ENCODE measurements at places on chromosomes 1 and 21. TPM values are rescaled to one million over a fixed set of nuclear protein-coding genes. Genes with fewer than 3 reads are reported as not detected.

DNA sequence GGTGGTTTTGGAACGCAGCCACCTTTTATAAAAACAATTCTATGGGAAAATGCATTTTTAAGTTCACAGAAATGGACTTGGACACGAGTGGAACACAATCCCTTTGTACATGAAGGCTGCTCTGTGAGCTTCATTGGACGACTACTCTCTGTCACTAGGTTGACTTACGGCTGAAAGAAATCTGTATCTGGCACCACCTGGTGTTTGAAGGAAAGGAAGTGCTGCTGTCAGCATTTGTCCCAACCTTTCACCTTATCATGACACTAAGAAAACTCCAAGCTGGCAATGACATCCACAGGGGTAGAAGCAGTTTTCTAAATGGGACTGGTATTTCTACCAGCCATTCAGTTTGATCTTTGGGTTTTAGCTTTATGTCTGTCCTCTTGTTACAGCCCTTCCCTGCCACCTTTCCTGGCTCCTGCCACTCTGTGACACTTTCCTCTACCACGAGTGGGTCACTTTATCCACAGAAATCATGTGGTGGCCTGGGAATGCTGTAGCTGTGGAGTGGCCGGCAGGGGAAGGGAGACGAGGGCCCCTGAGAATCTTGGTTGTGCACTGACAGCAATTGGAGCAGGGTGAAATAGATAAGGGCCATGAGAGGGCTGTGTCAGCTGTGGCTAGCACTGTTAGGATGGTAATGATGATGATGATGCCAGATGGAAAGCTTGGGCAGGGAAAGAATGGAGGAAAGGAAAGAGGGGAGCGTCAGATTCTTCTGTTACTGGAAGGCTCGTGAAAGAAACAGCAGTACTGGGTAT, 85.2 kb downstream of the TBX19 start:
- no peaks in the 10 kb centered on the region for H3K36me3 ChIP-seq
- H3K27ac ChIP-seq = no peak overlapping the region
- no peaks in the 10 kb centered on the region for H3K4me1 ChIP-seq
- no peak for DNase-seq

DNA sequence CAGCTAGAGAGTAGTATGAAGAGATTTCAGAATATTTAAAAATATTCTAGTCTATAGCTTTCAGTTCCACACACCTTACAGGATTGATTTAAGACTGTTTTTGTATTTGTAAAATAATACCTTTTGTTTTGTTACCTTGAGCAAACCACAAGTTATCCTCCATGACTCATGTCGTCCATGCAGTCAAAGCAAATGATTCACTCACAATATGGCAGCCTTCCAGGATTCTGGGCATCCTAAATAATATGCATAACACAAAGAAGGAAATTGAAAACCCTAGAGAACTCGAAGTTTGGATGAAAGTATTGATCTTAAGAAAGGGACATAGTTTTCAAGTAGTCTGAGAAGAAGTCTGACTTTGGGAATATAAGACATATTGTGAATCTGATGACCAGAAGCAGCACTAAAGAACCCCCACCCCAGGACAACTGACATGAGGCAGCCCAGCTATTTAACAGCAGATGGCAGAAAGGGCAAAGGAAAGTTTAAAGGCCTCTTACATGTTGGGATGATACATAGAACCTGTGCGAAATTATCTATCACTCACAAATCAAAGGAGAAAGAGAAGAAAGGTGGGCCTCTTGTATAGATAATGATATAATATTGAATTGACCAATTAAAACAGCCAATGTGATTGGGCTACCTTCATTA, 857.9 kb downstream of the BRINP3 start:
- no peaks in the 10 kb centered on the region for H3K4me1 ChIP-seq
- no peak overlapping the region for H3K4me3 ChIP-seq
- DNase-seq = no peak

DNA sequence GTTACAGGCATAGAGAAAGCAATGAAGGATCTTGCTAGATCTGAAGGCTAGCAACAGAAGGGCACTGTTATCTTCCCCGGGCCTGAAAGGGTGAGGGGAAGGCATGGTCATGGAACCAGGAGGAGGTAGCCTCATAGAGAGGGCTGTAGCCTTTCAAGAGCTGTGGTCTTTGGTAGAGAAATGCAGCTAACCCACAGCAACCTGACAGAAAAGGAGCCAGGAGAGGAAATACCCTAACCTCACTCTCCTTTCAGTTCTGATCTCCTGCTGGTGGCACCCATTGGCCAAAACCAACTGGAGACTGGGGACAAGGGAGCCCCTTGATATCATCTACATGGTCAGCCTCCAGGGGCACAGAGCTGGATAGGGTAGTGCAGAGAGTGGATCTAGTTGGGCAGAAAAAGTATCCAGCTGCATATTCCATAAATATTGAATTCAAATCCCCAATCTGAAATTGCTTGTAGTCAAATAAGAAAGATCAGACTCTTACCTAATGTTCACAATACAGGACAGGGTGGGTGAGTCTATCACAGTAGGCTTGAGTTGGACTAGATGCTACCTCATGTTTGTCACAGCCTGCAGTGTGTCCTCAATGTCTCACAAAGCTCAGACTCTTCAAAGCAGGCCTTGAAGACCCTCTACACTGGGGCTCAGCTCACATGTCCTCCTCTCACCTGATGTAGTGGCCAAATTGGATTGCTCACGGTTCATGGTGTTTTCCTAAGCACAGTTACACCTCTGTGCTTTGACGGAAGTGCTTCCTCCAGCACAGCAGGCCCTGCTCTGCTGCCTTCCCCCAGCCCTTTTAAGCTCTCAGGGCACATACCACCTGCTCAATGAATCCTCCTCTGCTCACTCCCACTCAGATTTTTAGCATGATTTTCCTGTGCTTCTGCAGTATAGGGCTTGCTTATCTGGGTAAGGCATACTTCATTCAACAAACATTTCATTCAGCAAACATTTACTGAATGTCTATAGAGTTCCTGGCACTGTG, 74.1 kb upstream of the JUN start:
- H3K36me3 ChIP-seq = no peaks in the 10 kb centered on the region
- DNase-seq = no peak
- H3K27ac ChIP-seq = peak overlapping the region; percentile 50
- H3K4me1 ChIP-seq = peaks cover 48% of the 10 kb centered on the region

The TRIM67 gene
- not detected for total RNA-seq

- no peak for DNase-seq
- H3K36me3 ChIP-seq = no peaks in the 10 kb centered on the region
- H3K27ac ChIP-seq = no peak overlapping the region
- no peak overlapping the region for H3K4me3 ChIP-seq
- H3K4me1 ChIP-seq = no peaks in the 10 kb centered on the region
Observed at GRCh38 chr1:222171005-222171404, 376.9 kb downstream of the HHIPL2 start.

The PRKAA2 gene
- not detected for total RNA-seq

DNA sequence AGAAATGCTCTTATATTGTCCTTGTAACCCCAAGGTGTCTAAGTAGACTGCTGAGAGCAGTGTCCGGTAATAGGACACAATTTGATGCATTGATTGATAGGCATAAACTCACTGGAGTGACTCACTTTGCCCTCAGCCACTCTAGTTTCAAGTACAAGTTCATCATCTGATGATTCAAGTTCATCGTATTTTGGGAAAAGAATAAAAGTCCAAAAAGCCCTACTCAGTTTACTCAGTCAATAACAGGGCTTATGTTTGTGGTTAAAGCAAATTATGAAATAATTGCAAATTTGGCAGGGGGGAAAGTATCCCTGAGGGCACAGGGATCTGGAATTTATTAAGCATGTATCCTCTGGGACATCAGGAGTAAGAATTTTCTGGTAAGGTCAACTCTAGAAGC, 7.6 kb upstream of the ATF3 start:
- H3K36me3 ChIP-seq = no peaks in the 10 kb centered on the region
- H3K4me3 ChIP-seq = no peak overlapping the region

All from activated B cell treated with CpG ODN at 0.5 μM for 24 hours (primary cell).